HepG2 (cell line): ENCODE measurements at places on chromosomes 16 and 17. TPM values are rescaled to one million over a fixed set of nuclear protein-coding genes. Genes with fewer than 3 reads are reported as not detected.

Gene TEKT1
- not detected in 2 replicates for total RNA-seq

Gene HOXB5
- not detected in 2 replicates for total RNA-seq

Gene IL34
- total RNA-seq: 1.2 and 1.4 TPM in 2 replicates

Gene MRM3
- total RNA-seq: 25.5 and 30.3 TPM in 2 replicates

Gene NUPR1
- 18.0 and 23.9 TPM in 2 replicates for total RNA-seq
